ENCODE measurements at places on chromosomes 16 and 17.
A peak's percentile ranks its signal among the peaks of the same experiment; 100 is the strongest.

DNA sequence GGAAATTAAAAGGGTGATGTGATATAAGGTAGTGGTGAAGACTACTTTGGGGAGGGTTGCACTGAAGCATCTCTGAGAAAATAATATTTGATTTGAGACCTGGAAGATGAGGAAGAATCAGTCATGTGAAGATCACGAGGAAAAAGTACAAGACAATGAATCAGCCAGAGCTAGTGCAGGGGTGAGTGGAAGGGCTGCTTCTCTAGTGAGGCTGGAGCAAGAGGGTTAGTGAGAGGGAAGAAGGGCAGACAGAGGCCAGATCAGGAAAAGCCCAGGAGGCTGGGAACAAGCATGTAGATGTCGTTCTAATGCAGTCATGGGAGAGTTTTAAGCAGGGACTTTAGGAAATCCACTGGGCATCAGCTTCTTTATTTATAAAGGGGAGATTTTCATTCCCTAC, 504.2 kb upstream of the SALL1 start:
- DNase-seq, result no peak

GRCh38 chr17:74959826-74960515, 12.6 kb downstream of the HID1 start:
- DNase-seq, result no peak

GRCh38 chr17:80105762-80106161, 4.4 kb downstream of the GAA start:
- no peak for DNase-seq

- peak; percentile 72 for DNase-seq
Observed at GRCh38 chr16:71537643-71538042, 11.4 kb downstream of the CHST4 start.

DNA sequence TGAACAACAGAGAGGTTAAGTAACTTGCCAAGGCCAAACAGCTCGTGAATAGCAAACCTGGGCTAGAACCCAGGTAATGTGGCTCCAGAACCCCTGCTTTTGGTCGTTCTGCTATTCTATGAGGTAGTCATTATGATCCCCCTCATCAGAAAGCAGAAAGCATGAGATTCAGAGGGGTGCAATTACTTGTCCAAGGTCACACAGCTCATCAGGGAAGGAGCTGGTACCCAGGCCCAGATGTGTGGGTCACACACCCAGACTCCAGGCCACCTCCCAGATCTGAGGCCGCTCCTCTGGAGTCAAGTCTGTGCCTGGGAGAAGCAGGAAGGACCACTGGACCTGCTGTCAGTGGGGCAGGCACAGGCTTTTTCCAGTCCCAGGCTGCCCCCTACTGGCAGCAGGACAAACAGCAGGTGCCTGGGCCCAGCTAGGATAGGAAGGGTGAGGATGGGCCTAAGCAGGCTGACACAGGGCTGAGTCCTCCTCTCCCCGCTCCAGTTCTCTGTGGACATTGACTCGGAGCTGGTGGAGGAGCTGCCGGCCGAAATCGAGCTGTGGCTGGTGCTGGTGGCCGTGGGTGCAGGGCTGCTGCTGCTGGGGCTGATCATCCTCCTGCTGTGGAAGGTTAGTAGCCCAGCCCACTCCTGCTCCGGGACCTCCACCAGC, 7.8 kb upstream of the PDK2 start:
- DNase-seq, result peak; percentile 89

DNA sequence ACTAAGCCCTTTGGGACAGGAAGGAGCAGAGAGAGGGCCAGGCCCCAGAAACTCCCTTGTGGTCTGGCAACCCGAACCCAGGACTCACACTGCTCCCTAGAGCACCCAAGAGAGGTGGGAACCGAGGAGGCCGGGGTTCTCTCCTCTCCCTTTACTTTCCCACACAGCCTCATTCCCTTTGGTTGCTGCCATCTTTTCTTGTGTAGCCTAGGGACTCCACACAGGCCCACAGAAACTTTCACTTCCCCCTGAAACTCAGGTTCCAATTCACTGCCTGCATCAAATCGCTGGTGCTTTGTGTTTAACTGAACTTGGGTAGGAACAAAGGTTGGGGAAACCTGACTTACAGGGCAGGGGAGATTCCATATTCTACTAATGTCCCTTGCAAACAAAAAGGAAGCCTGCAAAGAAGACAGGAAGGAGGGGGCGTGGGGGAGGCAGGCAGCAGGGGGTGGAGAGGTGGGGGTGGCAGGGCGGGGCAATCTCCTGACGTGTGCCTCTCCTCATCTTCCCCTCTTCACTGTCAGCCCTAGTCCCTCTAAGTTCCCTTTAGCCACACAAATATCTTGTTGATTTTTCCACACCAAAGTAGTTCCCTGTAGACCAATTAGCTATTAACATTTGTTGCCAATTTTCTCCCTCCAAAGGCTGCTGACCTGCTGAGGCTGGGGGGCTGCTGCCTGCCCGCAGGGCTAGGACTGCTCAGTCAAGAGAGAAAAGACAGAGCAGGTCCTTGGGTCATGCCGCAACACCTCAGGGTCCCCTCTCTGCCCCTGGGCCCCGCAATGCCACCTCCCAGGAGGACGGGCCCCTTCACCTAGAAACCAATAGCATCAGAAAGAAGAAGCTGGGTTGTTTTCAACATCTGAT, 8.0 kb downstream of the ST3GAL2 start:
- no peak for DNase-seq

DNA sequence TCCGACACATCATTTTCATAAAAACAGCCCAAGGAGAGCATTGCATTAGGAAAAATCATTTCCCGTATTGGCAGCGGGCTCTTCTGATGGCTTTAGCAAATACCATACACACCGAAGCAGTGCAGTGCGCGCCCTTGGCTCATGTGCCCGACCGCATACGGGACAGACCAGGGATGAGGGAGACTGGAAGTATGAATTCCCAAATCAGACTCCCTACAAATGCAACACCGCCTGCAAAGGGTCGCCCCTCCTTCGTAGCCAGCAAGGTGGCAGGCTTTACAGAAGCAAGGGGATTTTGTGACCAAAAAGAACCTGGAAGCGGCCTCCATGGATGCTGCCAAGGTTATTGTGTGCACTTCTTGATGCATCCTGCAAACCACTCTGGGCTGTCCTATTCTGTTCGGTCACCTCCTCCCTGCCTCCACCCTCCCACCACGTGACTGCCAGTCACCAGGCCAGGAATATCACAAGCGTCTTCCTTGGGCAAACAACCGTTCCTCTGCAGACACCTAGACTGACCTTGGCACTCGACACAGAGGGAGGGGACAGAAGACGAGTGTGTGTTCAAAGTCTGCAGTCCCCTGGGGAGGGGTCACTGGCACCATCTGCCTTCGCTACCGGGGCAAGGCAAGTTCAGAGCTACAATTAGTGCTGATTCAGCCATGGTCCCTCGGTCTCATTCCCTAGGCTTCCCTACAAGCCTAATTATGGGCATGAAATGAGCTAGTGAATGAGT, 460.4 kb downstream of the SLC39A11 start:
- peak; percentile 24 for DNase-seq

- DNase-seq, result no peak
Observed at GRCh38 chr17:36923814-36924221, 13.5 kb upstream of the LHX1 start.

GRCh38 chr16:48444574-48444973, 59.4 kb upstream of the SIAH1 start:
- no peak for DNase-seq

- no peak for DNase-seq
Observed at GRCh38 chr16:66668777-66669444, 27.6 kb downstream of the CMTM4 start.

- DNase-seq, result no peak
Observed at GRCh38 chr17:49676276-49676868, 1.5 kb downstream of the SPOP start.

DNA sequence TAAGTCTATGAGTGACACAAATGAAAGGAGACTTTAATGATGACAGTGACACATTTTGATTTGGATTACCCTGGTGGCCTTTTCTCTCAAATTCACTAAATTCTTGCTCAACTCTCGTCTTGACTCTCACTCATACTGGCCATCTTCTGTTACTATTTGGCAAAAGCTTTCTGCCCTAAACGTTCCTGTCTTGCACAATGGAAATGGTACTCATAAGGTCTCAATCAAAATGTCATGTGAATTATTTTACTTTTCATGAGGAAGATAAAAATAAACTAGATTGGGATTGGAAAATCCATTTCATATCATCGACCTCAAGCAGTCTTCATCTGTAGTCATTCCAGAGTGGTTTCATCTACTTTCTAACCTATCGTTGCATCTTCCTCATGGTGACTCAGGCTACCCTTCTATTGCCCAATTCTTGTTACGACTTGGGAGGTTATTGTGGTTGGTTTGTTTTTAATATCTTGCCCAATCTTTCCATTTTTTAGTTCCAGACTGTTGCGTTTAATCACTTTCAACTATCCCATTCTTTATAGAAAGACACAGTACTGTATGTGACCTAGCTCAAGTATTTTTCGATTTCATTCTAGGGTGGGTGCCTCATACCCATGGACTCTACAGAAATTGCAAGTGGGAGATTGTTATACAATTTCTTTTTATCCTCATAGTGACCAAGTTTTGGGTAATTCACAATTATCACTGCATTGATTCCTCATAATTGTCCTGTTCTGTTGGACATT, 317.2 kb upstream of the KCNJ16 start:
- DNase-seq, result no peak

GRCh38 chr16:72092832-72093447, 480 bp downstream of the TXNL4B start:
- no peak for DNase-seq

DNA sequence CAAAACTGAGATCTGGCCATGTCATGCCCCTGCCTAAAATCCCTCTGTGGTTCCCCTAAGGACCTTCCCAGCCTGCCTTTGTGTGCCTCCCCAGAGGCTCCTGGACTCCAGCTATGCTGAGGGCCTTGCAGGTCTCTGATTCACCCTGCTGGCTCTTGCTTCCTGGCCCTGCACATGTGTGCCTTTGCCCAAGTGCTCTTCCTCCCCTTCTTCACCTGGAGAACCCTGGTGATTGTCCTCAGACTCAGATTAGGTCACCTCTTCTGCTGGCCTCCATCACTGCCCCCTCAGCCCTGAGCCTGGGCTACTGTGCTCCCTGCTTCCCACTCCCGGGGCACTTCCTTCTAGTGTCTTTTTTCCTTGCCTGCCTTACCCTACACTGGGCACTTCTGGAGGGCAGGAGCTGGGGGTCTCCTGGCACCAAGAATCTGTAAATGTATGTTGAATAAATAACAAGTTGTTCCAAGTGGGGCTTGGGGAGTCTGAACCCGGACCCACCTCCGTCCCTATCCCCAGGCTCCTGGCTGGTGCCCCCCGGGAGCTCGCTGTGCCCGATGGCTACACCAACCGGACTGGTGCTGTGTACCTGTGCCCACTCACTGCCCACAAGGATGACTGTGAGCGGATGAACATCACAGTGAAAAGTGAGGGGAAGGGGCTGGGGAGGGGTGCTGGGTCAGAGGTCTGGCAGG, 7.8 kb downstream of the ITGA3 start:
- no peak for DNase-seq

DNA sequence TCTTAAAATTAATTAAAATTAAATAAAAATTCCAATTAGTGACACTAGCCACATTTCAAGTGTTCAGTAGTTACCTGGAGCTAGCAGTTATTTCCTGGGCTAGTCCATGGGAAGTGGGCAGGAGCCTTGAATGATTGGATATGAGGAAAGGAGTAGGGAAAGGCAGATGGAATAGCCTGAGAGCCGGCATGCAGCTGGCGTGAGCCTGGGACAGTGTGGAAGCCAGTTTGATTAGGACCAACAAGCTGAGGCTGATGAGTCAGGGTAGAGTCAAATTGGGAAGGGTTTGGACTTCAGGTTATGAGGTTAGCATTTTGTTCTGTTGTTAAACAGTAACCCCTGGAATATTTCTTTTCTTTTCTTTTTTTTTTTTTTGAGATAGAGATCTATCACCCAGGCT, 15.3 kb upstream of the GNA13 start:
- no peak for DNase-seq

GRCh38 chr17:7915179-7915610, 894 bp downstream of the RNF227 start:
- no peak for DNase-seq

GRCh38 chr16:48194828-48195556, 39.2 kb upstream of the ABCC12 start:
- DNase-seq, result peak; percentile 36

DNA sequence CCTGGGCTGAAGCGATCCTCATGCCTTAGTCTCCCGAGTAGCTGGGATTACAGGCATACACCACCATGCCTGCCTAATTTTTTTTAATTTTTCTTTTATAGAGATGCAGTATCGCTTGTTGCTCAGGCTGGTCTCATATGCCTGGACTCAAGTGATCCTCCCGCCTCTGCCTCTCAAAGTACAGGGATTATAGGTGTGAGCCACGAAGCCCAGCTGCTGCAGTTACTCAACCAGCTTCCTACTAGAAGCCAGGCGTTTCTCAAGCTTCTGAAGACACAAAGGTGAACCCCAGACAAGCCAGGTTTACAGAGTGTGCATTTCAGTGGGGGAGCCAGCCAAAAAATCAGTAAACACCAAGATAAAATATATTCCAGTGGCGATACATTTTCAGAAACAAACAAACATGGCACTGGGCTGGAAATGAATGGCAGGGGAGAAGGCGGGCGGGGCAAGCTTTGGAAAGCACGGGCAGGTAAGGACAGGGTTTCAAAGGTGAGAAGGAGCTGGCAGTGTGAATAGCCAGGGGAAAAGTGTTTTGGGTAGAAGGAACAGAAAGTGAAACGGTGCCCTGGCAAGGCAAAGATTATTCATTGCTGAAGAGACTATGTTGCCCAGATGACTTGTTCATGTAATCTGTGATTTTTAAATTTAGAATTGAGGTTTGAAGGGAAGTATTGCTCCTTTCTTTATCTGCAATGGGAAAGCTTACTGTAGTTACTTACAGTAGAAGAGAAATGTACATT, 471.1 kb downstream of the WWOX start:
- DNase-seq, result peak; percentile 45

DNA sequence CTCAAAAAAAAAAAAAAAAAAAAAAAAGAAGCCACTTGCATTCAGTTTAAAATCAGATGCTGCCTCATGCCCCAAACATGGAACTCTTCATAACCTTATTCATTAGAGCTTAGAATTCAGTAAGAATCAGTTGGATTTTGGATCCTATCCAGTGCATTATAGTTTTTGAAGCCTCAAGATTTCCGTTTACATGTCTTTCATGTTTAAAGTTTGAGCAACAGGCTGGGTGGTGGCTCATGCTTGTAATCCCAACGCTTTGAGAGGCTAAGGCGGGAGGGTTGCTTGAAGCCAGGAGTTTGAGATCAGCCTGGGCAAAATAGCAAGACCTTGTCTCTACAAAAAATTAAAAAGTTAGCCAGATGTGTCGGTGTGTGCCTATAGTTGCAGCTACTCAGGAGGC, 55.0 kb downstream of the SNTB2 start:
- DNase-seq, result no peak

- no peak for DNase-seq
Observed at GRCh38 chr16:84132527-84133285, 12.3 kb downstream of the HSDL1 start.

- peak; percentile 92 for DNase-seq
Observed at GRCh38 chr17:45018848-45019711, 32.4 kb downstream of the DCAKD start.

GRCh38 chr17:17072546-17072945, 30.3 kb downstream of the MPRIP start:
- no peak for DNase-seq

- DNase-seq, result no peak
Observed at GRCh38 chr16:69194488-69194887, 7.5 kb downstream of the SNTB2 start.

- DNase-seq, result no peak
Observed at GRCh38 chr16:10322723-10323527, 62.9 kb upstream of the ATF7IP2 start.

GRCh38 chr17:58271216-58271931, 9.4 kb downstream of the MPO start:
- DNase-seq, result no peak

- no peak for DNase-seq
Observed at GRCh38 chr17:35740216-35740615, 8.8 kb downstream of the RASL10B start.
